ENCODE measurements at places on chromosomes 12 and 14.

DNA sequence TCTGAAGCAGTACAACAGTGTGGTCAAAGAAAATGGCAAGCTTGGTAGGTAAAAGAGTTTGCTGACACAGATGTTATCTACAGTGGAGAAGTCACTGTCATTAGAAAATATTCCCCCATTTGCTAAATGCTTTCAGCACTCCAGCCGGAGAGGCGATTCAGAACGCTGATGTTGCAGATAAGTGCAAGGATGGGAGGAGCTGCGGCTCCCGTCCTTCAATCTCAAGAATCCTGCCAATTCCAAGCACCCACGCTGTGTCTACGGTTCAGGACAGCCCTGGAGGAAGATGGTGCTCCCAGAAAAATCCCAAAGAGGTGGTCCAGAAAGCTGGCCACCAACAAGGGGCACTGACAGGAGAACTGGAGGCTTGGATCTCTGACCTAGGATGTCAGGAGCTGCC lies 79.1 kb downstream of the ZFP36L1 start:
- DNase-seq = no peak

DNA sequence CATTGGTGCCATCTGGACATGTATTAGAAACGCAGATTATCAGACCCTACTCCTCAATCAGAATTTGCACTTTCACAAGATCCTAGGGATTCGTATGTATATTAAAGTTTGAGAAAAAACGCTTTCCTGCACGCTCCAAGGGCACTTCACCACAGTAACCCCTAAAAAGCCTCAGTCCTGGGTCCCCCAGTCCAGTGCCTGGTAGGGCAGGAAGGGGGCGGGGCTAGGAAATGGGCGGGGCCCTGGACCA lies 369 bp downstream of the DEPDC4 start:
- no peak for DNase-seq

DNA sequence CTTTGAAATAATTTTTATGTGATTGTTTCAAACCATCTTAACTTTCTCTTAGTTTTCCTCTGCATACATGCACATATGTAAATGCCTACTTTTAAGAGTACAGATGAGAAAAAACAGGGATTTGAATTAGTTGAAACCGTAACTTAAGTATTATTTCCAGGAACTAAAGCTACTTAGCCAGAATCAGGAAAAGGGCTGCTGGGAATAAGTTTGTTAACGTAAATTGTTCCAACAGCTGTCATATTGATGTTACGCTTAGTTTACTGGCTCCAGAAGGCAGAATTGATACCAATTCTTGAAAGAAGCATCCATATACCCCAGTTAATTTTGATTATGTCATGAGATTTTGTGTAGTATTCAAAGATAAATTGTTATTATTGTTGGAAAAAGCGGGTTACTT lies 17.9 kb upstream of the KLRF1 start:
- no peak for DNase-seq

DNA sequence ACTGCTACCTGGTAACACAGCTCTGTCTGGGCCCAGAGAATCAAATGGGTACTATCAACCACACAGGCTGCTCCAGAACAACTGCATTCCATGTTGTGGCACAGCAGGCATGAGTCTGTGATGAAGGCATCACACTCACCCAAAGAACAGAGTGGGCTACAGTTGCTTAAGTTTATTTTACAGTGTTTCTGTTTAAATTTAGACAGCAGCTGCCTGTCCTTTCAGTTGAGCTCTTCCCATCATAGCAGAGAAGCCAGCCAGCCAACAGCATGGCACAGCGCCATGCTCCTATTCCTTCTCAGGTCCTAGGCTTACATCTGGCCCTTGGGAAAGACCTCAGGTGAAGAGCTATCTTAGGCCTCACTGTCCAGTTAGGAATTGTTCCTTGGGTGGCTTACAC lies 147.0 kb upstream of the FRMD6 start:
- no peak for DNase-seq

- no peak for DNase-seq
Observed at GRCh38 chr14:76306131-76306530, 69.8 kb upstream of the ESRRB start.

GRCh38 chr12:25959071-25959961 lies 834 bp downstream of the RASSF8 start:
- peak; percentile 93 for DNase-seq

GRCh38 chr14:83300476-83301064 lies 1766.9 kb upstream of the SEL1L start:
- DNase-seq = peak; percentile 55

- no peak for DNase-seq
Observed at GRCh38 chr12:3247077-3247476, 169.9 kb downstream of the TSPAN9 start.

DNA sequence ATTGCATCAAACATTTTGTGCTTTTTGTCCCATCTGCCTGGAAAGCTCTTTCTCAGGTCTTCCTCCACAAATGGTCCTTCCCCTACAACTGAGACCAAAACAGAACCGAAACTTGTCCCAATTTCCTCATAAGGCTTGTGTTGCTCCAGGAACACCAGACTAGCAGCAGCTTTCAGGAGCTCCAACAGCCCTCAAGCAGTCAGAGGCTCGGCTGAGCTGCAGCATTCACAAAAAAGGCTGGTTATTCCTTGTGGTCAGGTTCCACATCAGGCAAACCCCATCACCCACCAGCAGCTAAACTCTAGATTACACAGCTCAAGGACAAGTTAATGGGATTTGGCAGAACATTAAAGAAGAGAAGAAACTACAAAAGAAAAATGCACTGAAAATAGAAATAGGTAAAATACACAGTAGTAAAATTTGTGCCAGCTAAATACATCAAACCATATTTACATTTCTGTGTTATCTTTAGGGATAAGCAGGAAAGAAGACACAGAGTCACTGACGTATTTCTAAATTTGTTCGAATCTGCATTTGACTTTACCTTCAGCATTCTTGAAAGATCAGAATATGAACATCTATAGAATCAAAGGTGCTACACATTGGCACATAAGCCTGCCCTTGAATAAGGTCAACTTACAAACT lies 141.2 kb downstream of the STXBP6 start:
- no peak for DNase-seq

DNA sequence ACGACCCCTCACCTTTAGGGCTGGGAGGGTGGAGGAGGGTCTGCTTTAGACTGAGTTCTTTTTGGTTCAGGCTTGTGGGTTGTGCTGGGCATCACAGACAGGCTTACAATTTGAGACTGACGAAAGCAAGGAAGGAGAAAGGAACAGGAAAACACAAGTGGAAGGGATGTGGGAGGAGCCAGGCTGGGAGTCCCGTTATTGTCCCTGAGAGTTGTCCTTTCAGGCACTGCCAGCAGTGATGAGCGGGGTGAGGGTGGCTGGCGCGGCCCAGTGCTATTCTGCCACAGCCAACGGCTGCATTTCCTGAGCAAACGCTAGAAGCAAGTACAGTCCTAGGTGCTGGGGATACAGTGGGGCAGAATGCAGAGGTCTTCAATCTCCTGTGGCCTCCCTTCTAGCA lies 29.2 kb upstream of the TSPAN9 start:
- no peak for DNase-seq

- no peak for DNase-seq
Observed at GRCh38 chr14:54188064-54188666, 208.6 kb upstream of the CDKN3 start.

DNA sequence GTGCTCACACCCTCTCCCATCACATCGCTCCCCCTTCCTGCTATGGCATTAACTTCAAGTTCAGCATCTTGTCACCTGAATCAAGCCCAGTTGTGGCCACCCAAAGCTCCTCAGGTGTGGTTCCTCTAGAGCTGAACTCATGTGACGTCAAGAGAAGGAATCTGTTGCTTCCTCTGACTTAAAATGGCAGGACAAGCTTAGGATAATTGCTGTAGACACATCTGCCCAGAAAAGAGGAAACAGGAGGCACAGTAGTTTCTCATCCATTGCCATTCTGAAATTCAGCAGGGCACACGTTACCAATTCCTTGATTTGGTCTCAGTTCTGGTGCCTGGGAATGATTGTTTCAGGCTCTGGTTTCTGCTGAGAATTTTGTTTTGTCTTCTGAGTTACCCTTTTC lies 52.1 kb downstream of the RCOR1 start:
- DNase-seq = no peak

GRCh38 chr12:3002646-3003045 lies 43.4 kb downstream of the TEAD4 start:
- DNase-seq = no peak

DNA sequence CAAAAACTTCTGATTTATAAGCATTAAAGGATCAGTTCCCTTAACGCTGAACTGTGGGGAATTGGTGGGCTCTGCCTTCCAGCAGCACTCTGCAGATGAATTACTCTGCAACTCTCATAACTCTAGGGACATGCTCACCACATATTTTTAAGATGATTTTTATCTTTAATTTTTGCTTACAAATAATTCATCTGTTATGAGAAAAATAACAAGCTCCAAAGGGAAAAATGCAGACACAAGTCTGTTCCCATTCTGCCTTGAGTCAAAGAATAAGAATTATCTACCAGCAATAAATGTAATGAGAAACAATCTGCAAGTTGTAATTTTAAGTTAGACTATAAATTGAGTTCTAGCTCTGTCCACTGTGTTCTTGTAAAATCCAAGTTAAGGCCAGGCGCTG lies 133.1 kb upstream of the MDM1 start:
- no peak for DNase-seq

DNA sequence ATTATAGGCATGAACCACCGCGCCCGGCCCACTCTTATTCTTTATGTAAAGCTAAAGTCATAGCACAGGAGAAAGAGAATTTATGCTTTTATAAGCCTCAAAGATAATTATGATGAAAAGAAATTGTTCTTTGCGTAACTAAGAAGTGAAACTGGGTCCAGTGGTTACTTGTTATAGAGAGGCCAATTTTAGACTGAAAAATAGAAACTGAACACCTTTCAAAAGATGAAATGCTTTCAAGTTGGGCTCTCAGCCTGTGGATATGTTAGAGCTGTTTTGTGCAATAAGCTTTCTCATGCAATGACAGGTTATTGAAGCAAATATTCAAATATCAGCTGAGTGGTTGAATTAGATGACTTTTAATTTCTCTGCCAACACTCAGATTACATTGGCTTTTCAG lies 7.9 kb downstream of the TMEM253 start:
- DNase-seq = no peak

GRCh38 chr14:49999146-49999761 lies 106.4 kb downstream of the ARF6 start:
- peak; percentile 89 for DNase-seq

DNA sequence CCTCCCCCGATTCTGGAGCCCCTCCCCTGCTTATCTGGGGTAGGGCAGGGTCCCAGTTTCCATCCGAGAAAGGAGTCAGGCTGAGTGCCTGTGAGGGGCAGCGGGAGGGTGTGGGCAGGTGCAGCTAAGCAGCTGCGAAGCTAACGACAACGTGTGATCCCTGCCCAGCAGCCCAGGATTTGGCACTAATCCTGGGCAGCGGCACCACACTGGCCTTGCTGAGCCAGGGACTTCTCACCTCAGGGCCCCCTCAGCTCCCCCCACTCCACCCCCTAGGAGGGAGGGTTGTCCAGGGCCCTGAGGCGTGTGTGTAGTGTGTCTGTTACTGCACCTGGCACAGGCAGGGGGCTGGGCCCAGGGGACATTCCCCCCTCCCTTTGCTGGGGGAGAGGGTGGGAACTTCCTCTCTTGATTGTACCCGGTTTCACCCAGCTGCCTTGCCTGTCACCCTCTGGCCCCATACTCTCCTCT lies 1.8 kb downstream of the SMIM41 start:
- DNase-seq = no peak

DNA sequence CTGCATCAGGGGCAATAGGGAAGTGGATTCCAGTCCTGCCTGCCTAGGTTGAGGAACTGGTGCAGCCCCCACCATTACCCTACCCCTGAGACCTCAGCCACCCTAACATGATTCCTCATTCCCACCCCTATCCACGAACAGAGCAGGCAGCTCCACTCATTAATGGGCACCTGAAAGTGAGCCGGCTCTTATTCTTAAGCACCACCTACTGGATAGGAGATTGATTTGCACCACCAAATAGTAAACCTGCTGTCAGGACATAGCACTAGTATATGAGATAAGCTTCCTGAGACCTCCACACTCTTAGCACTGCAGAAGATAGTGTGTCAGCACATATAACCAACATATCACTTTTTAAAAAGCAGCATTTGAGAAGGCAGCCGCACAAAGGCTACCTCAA lies 573.2 kb downstream of the SOX5 start:
- no peak for DNase-seq

DNA sequence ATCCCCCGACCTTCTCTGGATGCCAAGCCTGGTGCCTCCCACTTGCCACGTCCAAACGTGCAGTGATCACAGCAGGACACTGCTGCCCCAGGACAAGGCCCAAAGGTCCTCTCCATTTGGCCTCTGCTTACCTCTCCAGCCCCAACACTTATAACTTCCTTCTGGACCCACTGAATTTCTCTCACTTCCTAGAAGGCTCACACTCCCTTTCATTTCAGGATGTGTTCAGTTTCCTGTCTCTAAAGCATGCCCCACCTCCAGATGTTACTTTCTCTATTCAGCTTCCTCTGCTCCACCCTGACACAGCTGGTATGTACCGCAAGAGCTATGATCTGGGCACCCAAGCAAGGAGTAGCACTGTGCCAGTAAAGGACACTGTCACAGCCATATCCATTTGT lies 33.0 kb downstream of the CDKL1 start:
- no peak for DNase-seq

- DNase-seq = no peak
Observed at GRCh38 chr12:28800129-28800528, 348.9 kb upstream of the FAR2 start.

GRCh38 chr14:96434040-96434439 lies 42.1 kb downstream of the AK7 start:
- no peak for DNase-seq

DNA sequence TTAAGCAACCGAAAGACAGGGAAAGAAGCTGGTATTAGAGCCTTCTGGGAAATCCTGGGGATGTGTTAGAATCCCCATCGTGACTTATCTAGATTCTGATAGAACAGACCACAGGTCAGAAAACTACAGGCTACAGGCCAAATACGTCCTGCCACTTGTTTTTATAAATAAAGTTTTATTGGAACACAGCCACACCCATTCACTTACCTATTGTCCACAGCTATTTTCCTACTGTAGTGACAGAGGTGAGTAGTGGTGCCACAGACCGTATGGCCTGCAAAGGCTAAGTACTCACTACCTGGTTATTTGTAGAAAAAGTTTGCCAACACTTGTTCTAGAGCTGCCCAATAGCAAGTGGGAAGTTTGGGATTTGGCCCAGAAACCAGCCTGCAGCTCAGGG lies 53.8 kb downstream of the HRK start:
- DNase-seq = no peak

- DNase-seq = no peak
Observed at GRCh38 chr14:30387871-30388270, 171.1 kb upstream of the G2E3 start.

DNA sequence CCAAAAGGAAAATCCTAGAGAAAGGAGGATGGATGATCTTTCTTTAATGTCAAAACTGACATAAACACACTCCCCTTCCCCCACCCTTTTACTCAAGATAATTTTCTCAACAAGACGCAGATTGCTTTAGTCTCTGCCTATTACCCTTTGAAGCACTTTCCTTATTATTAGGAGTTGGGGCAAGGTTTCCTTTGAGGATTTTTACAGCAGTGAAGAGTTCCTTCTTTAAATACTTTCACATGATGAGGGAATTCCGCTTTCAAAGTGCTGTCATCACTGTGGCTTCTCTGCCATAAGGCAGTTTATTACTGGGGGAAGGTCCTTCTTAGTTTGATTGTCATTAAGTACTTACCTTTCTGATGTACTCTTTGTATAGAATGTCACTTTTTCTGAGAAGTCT lies 172.1 kb downstream of the MSRB3 start:
- no peak for DNase-seq

Data from iris pigment epithelial cell (primary cell).